Cerebellum (tissue), 4 donors: ENCODE measurements at places on chromosomes 13 and 19. TPM values are rescaled to one million over a fixed set of nuclear protein-coding genes. Genes with fewer than 3 reads are reported as not detected.

Gene PRODH2
- 0.09 TPM for total RNA-seq

Gene CAMSAP3
- 9.9 TPM for total RNA-seq

Gene ZIK1
- total RNA-seq, result 18.5 TPM

Gene WDR88
- not detected for total RNA-seq

Gene FFAR1
- total RNA-seq, result not detected

Gene PGLYRP2
- total RNA-seq, result not detected

Gene CEACAM16
- total RNA-seq, result not detected

Gene NCR1
- not detected for total RNA-seq

Gene FLT3LG
- total RNA-seq, result 0.36 TPM

Gene CCDC194
- not detected for total RNA-seq

Gene ATP7B
- 22.4 TPM for total RNA-seq

- DNase-seq, result no peak
Measured at GRCh38 chr13:40617801-40618356, 48.6 kb downstream of the FOXO1 start.

GRCh38 chr19:36750066-36750691 is 22.4 kb downstream of the ZNF850 start:
- DNase-seq, result no peak

DNA sequence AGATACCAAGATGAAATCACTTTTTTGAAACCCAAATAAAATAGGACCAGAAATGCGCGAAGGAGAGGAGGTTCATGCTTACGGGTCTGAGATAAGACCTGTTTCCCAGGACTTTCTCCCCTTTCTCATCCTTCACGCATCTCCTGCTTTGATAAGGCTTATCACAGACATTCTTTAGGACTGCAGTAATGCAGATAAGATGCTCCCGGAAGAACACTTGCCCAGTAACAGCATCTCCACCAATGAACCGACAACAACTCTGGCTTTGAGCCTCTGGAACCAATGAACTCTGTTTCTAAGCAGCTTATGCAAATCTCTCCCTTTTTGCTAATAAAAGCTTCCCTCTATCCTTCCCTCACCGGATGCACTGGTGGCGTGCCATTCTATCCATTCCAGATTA is 783.4 kb upstream of the ARGLU1 start:
- DNase-seq, result no peak

GRCh38 chr13:110233181-110233950 is 73.6 kb downstream of the COL4A1 start:
- DNase-seq, result no peak

- no peak for DNase-seq
Measured at GRCh38 chr13:105679838-105680237, 855.6 kb downstream of the EFNB2 start.

DNA sequence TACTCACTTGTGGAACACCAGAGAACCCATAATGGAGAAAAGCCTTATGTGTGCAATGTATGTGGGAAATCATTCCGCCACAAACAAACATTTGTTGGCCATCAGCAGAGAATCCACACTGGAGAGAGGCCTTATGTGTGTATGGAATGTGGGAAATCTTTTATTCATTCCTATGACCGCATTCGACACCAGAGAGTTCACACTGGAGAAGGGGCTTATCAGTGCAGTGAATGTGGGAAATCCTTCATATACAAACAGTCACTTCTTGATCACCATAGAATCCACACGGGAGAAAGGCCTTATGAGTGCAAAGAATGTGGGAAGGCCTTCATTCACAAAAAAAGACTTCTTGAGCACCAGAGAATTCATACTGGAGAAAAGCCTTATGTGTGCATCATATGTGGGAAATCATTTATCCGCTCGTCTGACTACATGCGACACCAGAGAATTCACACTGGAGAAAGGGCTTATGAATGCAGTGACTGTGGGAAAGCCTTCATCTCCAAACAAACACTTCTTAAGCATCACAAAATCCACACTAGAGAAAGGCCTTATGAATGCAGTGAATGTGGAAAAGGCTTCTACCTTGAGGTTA is 10.9 kb downstream of the ZNF549 start:
- no peak for DNase-seq

DNA sequence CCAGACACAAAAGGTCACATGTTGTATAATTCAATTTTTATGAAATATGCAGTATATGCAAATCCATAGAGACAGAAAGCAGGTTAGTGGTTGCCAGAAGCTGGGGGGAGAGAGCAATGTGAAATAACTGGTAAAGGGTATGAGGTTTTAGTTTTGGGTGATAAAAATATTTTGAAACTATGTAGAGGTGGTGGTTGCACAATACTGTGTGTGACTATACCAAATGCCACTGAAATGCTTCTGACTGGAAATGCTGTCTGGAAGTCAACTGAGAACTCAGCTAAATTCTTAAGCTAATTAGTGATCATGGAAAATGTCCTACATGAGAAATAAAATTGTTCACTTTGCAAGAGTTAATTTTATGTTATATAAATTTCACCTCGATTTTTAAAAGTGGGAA is 65.3 kb upstream of the RXFP2 start:
- no peak for DNase-seq

- no peak for DNase-seq
Measured at GRCh38 chr19:11624069-11624463, 26.8 kb downstream of the ZNF627 start.

DNA sequence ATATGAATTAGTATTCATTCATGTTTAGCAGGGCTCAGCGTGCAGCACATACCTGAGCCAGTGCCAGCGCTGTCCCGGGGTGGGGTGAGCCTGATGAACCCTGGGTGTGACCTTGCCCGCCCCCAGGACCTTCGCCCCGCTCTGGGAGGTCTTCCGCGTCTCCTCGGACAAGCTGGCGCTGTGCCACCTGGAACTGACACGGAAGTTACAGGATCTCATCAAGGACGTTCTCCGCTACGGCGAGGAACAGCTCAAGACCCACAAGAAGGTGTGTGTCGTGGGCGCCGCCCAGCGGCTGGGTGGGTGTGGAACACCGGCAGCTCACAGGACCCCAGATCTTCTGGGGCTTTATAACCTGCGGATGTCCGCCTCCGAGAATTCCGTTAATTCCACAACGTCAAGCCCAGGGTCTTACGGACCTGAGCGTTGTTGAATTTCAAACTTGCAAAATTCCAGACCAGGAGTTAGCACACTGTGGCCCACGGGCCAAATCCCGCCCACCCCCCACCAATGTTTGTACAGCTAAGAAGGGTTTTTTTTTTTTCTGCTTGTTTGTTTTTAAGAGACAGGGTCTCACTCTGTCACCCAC is 15.4 kb downstream of the FCHO1 start:
- DNase-seq, result no peak

DNA sequence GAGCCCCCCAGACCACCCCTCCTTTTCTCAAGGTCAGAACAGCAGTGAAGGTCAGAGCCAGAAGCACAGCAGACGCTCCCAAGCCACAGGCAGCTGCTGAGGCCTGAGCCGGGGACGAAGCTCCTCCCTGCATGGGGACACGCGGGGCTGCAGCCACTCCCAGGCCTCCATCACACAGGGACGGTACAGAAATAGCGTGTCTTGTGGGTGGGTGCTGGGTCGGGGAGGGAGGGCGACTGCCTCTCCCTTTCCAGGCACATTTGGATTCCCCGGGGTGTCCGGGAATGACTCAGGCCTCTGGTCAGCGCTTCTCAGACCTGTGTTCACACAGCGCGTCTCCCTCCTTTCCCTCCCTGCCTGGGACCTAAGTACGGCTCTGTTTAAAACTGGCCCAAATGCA is 33.2 kb downstream of the RASA3 start:
- DNase-seq, result no peak

GRCh38 chr19:32824191-32824751 is 45.3 kb downstream of the SLC7A9 start:
- DNase-seq, result no peak

DNA sequence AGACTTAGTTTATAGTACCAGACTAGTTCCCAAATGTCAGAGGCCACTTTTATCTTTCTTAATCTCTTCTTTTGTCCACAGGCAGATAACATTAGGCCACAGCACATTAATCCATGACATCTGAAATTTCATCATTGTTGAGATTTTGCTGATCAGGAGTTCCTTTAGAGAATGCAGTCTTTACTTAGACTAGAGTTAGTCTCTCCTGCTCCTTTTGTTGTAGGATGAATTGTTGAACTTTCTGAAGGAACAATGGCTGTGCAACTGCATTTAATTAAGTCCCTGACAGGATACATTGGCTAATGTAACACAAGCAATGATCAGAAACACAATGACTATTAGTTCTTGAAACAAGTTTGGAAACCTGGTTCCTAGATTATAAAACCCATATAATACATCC is 266.3 kb downstream of the PCDH20 start:
- no peak for DNase-seq

- no peak for DNase-seq
Measured at GRCh38 chr13:97468331-97468730, 34.4 kb downstream of the RAP2A start.

- no peak for DNase-seq
Measured at GRCh38 chr13:31433207-31433606, 233.4 kb downstream of the B3GLCT start.

- DNase-seq, result no peak
Measured at GRCh38 chr13:102978168-102978567, 88.0 kb downstream of the SLC10A2 start.

GRCh38 chr13:74647211-74647610 is 513.0 kb upstream of the KLF12 start:
- DNase-seq, result no peak

DNA sequence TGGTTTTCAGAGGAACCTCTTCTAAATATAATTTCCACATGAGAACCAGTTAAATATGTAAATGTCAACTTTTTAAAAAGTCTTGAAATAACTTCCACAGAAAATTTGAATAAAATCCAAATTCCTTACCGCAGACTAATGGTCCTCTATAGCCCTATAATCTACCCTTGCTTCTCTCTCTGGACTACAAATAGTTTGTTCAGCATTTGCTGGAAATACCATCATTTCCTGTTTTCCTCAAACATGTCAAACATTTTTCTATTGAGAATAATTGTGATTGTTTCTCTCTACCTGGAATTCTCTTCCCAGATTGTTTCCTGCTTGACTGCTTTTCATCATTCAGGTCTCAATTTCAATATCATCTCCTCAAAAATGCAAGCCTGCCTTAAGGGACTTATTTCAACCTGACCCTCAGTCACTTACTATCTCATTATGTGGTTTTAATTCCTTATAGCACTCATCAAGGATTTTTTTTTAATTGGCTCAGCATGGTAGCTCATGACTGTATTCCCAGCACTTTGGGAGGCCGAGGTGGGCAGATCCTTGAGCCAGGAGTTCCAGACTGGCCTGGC is 898.9 kb upstream of the MIR17HG start:
- no peak for DNase-seq

DNA sequence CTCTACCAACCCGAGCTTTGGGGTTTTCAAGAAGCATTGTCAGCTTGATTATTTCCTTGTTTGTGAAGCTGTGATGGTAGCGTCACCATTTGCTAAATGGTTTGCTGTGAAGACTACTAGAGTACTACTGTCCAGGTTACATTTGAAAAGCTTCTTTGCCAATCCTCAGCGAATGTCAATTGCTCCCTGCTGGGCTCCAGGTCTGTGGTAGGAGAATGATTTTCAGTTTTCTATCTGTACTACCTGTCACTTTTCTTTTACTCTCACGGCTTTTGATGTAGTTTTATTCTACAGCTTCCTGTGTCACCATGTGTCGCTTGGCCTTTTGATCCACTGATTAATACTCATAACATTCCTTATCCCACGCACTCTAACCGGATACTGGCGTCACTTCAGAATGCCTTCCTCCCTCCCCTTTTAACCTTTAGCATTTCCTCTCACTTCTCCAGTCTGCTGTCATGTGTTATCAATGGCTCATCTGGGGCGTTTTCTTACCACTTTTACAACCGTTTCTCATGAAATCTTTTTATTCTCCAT is 7.5 kb upstream of the GPR183 start:
- DNase-seq, result no peak

DNA sequence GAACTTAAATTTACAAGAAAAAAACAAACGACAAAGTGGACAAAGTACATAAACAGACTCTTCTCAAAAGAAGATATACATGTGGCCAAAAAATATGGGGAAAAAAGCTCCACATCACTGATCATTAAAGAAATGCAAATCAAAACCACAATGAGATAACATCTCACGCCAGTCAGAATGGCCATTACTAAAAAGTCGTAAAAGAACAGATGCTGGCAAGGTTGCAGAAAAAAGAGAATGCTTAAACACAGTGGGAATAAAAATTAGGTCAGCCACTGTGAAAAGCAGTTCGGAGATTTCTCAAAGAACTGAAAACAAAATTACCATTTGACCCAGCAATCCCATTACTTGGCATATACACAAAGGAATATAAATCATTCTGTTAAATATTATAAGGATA is 132.7 kb downstream of the UGGT2 start:
- DNase-seq, result no peak

- peak; percentile 81 for DNase-seq
Measured at GRCh38 chr19:48635263-48635965, 1.8 kb downstream of the DBP start.

DNA sequence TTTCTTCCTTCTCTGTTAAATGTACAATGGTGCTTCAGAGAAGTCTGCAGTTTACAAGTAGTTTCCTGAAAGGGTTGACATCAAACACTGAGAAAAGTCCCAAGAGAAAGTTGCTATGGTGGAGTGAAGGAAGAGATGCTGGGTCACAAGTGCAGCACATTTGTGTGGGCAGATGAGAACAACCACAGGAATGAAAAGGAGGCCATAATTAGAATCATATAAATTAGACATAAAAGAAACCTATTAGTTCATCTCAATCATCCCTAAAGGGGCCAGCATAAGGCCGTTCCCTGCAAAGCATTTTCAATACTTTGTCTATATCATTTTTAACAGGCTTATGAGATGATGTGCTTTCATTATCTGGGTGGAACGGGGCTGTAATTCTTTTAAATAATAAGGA is 359.2 kb downstream of the IRS2 start:
- DNase-seq, result no peak

- no peak for DNase-seq
Measured at GRCh38 chr13:100461309-100462030, 127.1 kb downstream of the GGACT start.

DNA sequence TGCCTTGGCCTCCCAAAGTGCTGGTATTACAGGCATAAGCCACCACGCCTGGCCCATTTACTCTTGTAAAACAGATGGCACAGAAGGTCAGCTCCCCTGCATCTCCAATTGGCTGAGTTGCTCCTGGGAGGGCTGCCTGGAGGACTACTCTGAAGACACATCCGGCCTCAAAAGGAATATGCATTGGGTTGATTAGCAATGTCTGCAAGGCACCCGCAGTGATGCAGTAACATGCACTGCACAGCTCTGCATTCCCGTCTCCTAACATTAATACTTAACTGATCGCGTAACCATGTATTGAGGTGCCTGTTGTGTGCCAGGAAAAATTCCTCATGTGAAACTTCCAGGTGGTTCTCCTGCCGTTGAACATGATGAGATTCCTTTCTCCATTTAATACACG is 5.0 kb downstream of the ELAVL3 start:
- no peak for DNase-seq

GRCh38 chr19:49470615-49470978 is 3.4 kb upstream of the FLT3LG start:
- DNase-seq, result no peak

DNA sequence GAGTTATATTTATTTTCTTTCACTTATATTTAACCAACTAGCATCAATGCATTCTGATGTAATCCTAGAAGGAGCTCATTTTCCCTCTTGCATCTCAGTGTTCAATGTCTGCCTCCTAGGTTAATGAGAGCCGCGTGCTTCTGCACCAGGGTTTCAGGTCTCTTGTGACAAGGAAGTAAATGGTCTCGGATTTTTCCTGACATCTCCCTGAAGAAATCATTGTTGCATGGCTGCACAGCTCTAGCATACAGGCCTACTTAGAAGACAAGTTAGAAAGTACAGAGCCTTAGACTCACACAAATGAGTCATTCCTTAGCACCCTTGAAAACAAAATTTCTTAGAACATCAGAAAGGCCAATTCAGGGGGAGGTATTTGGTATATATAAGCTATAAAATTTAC is 57.2 kb upstream of the KLF12 start:
- DNase-seq, result no peak

GRCh38 chr19:54164369-54165068 is 5.0 kb upstream of the LENG1 start:
- DNase-seq, result no peak
